ENCODE measurements at places on chromosomes 12 and 14. TPM values are rescaled to one million over a fixed set of nuclear protein-coding genes. Genes with fewer than 3 reads are reported as not detected.
A peak's percentile ranks its signal among the peaks of the same experiment; 100 is the strongest.

DNA sequence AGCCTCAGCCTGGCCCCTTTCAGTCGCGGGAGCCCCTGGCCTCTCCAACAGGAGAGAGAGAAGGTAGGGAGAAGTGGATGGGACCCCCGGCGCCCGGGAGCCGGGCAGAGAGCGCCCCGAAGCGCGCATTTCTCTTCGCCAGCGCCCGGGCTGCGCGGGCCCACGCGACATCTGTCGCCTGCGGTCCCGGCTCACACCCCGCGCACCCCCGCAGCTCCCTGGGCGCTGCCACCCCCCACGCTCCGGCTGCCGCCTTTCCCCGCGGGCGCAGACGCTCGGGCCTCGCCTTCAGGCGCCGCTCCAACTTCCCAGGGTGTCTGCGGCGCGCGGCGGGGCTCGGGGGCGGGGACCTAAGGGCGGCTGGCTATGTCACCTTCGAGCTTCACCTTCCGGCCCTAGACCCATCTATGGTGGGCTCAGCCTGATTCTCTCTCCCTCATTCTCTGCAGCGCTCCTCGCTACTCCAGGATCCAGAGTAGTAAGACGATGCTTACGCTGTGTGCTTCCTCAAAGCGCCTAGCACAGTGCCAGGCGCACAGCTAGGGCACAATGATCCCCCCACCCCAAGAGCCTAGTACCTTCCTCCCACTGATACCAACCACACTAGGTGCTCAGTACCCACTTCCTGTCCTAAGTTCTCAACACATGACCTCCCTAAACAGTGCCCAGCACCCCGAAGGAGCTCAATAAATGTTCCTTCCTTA lies 1.6 kb downstream of the HRK start:
- DNase-seq = no peak

- DNase-seq = no peak
Observed at GRCh38 chr14:29461101-29461500, 466.5 kb downstream of the PRKD1 start.

- DNase-seq = peak; percentile 12
Observed at GRCh38 chr14:79552778-79553177, 658.5 kb downstream of the DIO2 start.

Gene PYGL
- total RNA-seq = 101 TPM

Data from WTC11 (cell line).